ENCODE measurements at places on chromosomes 4 and X.

GRCh38 chr4:89837385-89837992, 528 bp upstream of the SNCA start:
- no peaks in the 10 kb centered on the region for H3K36me3 ChIP-seq
- no peak for DNase-seq
- H3K27me3 ChIP-seq = peaks cover 70% of the 10 kb centered on the region
- peaks cover 15% of the 10 kb centered on the region for H3K4me1 ChIP-seq
- H3K27ac ChIP-seq = peak overlapping the region; percentile 27

DNA sequence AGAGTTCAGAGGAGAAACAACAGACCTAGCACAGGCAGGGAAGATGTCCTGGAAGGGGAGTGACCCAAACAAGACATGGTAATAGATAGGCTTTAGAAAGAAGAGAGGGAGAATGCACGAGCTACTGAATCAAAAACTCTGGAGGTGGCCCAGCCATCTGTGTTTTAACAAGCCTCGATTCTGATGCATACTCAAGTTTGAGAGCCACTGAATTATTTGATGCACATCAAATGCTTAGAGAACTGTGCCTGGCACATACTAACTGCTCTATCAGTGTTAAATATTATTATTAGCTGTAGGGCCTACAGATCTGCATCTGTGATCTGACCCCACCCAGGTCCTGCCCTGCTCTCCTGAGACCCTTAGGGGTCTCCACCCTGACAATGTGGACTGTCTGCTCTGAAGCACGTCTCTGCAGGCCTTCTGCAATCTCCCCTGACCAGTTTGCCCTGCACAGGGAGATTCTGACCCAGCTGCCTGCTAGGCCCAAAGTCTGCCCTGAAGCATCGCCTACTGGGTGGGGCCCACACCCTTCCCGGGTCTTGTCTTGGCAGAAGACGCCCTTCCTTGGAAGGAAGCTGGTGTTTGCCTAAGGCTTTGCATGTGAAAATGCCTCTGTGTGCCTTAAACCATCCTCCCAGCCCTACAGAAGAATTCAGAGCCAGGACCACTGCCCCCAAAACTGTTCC, 201.5 kb upstream of the KLF3 start:
- no peak overlapping the region for H3K27ac ChIP-seq
- no peak overlapping the region for H3K4me3 ChIP-seq
- peaks cover 14% of the 10 kb centered on the region for H3K27me3 ChIP-seq
- H3K36me3 ChIP-seq = no peaks in the 10 kb centered on the region

- H3K4me1 ChIP-seq = peaks cover 59% of the 10 kb centered on the region
- peak; percentile 86 for DNase-seq
- peak overlapping the region; percentile 97 for H3K4me3 ChIP-seq
- no peaks in the 10 kb centered on the region for H3K27me3 ChIP-seq
- H3K27ac ChIP-seq = peak overlapping the region; percentile 94
Observed at GRCh38 chr4:20254511-20255250, 3.0 kb downstream of the SLIT2 start.

GRCh38 chrX:11967986-11968869, 170.0 kb upstream of the FRMPD4 start:
- H3K36me3 ChIP-seq = no peaks in the 10 kb centered on the region
- no peaks in the 10 kb centered on the region for H3K4me1 ChIP-seq
- no peaks in the 10 kb centered on the region for H3K27me3 ChIP-seq
- DNase-seq = no peak
- H3K4me3 ChIP-seq = no peak overlapping the region

GRCh38 chrX:150362599-150363481, at the start of gene MAMLD1:
Gene MAMLD1 (plus strand): TSS chrX:150363317. CDS start chrX:150445517, 82,200 bp downstream.
- DNase-seq = peak; percentile 89
- H3K4me3 ChIP-seq = peak within 1 kb of the TSS; percentile 88
- no peaks in the 10 kb centered on the region for H3K36me3 ChIP-seq
- peaks cover 13% of the 10 kb centered on the region for H3K4me1 ChIP-seq
- H3K27ac ChIP-seq = peak within 1 kb of the TSS; percentile 72

DNA sequence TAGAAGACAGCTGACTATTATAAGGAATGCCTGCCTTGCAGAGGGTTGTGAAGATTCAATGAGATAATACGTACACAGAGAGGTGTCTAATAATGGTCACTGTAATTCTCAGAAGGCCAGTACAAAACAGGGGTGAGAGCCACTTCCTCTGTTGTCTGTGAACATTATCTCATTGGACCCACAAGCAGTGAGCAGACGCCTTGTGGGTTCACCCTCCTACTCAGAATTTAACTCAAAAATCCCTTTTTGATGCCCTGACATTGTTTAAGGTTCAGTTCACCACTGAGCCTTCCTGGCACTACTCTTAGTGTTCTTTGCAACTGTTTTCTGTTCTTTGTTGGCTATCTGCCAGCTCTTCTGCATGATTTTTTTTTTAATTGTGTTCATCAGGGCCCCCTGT, 467.4 kb downstream of the BCOR start:
- H3K27me3 ChIP-seq = peaks cover 13% of the 10 kb centered on the region
- DNase-seq = no peak
- H3K4me3 ChIP-seq = no peak overlapping the region
- no peaks in the 10 kb centered on the region for H3K36me3 ChIP-seq
- H3K4me1 ChIP-seq = no peaks in the 10 kb centered on the region

DNA sequence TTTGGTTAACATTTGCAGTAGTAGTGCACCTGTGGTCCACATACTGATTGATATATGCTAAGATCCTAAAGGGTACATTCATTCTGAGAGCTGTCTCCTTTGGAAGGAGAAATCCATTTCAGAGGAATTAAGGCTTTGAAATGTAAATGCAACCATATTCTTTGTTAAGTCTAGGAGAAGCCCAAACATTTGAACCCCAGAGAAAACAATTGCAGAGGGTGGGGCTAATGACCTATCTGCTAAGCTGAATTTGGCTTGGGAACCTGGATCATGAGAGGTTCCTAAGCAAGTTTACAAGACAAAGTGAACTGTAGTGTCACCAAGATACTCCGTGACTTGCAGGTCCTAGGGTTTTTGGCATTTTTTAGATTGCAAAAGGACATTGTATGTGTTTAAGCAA, 41.2 kb downstream of the LAS1L start:
- no peak overlapping the region for H3K27ac ChIP-seq
- no peaks in the 10 kb centered on the region for H3K27me3 ChIP-seq
- no peaks in the 10 kb centered on the region for H3K4me1 ChIP-seq
- no peak for DNase-seq

Data from osteocyte (in vitro differentiated cells).